ENCODE measurements at places on chromosomes 7 and 10.
A peak's percentile ranks its signal among the peaks of the same experiment; 100 is the strongest.

DNA sequence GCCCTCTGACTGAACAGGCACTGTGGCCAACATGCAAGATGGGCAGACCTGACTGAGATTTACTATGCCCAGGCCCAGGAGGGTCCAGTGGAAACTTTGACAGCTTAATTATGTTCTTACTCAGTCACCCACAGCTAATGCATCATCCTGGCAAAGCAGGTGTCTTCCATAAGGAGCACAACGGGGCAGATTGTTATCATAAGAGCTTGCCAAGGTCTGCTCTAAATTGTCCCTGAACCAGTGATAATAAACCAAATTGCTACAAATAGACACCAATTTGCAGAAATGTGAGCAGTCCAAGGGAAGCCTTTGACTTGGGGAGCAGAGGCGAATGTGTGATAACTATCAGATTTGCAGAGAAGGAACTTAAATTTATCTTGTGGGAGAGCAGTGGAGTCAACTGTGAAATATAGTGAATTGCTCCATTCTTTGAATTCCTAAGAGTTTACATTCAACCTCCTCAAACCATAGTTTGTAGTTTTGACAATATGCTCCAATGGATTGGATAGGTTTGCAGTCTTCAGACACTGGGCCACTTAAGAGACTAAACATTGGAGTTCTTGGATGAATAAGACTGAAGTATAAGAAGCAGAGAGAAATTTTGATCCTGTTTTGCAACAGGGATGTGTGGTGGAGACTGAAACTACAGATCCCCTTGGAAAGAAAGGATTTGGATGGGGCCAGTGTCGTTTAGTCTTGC lies 494.7 kb downstream of the CCSER2 start:
- DNase-seq: no peak

DNA sequence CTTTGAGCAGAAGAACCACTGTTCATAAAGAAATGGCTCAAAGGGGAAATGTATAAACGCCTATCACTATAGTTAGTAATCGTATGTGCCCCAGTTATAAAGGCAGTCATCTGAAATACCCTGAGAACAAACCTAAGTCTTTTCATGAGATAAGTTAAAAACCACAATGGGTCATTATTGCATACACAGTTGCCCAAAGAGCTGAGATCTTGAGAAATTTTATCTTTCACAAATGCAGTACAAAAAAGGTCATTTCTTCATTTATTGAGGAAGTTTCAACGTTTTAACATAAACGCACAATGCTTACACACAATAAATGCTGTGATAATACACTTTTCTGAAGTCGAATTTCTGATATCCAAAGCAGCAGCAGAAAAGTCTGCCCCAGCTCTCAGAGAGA lies 114.4 kb downstream of the MICU1 start:
- no peak for DNase-seq

- no peak for DNase-seq
Observed at GRCh38 chr7:21887779-21888178, 57.9 kb downstream of the CDCA7L start.

GRCh38 chr10:110820321-110820814 lies 51.4 kb upstream of the PDCD4 start:
- no peak for DNase-seq

GRCh38 chr10:129258283-129258923 lies 208.6 kb upstream of the MGMT start:
- DNase-seq: no peak

DNA sequence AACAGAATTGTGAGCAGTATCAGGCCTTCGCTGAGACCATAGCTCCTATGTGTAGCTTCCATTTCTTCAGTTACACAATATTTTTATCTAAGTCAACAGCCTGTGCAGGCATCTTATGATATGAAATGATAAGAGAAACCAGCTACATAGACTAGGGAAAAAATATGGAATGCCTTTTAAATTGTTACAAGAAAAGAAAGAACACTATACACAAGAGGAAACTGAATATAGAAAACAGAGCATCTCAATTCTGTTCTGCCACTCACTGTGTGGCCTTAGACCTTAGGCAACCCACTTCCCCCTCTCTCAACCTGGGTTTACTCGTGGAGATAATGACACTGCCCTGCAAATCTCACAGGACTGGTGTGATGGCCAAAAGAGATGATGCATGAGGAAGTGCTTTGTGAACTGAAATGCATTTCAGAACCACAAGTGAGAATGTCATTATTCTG lies 132.9 kb downstream of the LRRN3 start:
- no peak for DNase-seq

- no peak for DNase-seq
Observed at GRCh38 chr7:13563257-13563656, 426.2 kb downstream of the ETV1 start.

- DNase-seq: no peak
Observed at GRCh38 chr7:122883049-122883680, 3.1 kb downstream of the CADPS2 start.

DNA sequence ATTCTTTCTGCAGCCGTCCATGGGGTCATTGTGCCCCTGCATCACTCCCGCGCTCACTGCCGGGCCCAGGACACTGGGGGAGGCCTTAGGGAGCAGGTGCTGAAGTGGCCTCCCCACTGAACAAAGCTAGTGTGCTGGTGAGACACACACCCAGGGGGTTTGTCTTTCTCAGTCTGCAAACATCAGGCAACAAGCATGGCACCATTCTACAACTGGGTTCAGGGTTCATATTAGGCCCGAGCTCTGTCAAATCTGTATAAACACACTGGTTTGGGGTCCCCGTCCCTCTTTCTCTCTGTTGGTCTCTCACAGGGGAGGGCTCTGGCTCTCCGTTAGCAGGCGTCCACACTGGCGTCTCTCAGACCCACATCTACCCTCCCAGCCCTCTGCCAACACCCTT lies 11.1 kb upstream of the PPP2R2D start:
- DNase-seq: no peak

DNA sequence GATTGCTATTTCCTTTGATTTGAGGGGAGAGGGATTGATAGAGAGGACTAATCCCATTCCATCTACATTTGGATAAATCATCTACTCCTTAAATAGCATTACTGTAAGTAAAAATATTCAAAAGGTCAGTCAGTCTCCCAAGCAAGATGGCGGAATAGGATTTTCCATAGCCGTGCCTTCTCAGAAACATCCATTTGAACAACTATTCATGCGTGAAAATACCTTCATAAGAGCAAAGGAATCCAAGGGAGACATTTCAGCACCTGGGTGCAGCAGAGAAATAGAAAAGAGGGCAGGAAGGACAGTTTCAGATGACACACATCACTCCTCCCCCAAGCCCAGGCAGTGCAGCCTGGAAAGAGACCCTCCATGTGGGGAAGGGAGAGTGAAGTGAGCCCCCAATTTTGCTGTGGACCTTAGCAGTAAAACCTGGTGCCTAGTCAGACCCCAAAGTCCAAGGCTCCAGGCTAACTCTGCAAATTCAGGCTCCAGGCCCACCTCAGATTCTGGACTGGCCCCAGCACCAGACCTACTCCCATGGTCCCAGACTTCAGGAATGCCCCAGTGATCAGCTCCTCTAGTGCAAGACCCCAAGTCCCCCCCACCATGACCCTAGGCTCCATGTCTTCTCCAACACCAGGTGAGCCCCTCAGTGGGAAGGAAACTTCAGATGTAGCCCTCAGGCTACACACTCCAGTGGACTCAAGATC lies 104.3 kb upstream of the LANCL2 start:
- no peak for DNase-seq

DNA sequence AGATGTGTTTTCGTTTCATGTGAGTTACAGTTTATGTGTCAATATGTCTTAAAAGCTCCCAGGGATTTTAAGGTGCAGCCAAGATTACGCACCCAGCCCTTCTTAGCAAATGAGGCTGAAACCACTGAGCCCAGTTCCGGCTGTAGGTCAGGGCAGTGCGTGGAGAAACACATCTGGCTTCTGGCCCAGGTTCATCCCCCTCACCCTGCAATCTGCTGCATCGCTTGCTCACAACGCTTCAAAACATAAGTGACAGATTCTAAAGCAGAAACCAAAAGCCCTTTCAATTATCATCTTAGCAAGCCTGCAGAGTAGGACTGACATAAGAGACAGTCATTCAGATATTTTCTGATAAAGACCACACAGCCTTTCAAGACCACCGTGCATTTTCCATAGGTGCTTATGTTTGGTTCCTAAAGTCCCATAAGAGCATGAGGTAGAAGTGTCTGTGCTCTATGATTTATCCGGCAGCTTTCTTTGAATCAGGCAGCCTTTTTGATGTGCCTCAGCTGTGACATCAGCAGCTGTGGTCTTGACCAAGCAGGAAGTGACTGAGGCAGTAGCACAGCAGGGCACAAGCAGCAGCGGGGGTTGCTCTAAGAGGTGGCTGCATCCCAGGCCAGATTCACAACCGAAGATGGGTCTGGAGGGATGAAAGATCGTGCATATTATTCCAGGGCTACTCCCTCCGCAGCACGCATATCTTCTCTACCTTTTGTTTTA lies 72.1 kb upstream of the LYZL2 start:
- DNase-seq: no peak

DNA sequence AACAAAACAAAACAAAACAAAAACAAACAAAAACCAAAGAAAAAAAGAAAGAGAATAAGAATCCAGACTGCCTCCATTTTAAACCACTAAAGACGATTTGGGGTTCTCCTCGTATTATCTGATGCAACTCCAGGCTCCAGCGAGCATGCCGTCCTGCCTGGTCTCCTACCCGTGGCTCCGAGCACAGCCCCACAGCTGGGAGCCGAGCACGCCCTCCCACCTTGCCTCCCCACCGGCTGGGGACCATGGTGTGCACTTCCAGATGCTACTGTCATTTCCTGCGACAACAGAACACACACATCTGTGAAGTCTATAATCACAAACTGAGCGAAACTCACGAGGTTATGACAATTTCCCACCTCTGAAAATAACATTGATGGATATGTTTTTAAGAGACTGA lies 113.1 kb downstream of the ADARB2 start:
- no peak for DNase-seq

GRCh38 chr10:118563373-118563890 lies 32.0 kb downstream of the PRLHR start:
- DNase-seq: no peak

- no peak for DNase-seq
Observed at GRCh38 chr10:69893271-69893900, 91.7 kb downstream of the COL13A1 start.

- no peak for DNase-seq
Observed at GRCh38 chr7:109545686-109546085, 976.0 kb downstream of the DNAJB9 start.

GRCh38 chr7:35286422-35286821 lies 32.5 kb upstream of the TBX20 start:
- DNase-seq: no peak

- peak; percentile 69 for DNase-seq
Observed at GRCh38 chr10:128854963-128855362, 612.1 kb upstream of the MGMT start.

GRCh38 chr7:12456506-12456905 lies 52.8 kb upstream of the VWDE start:
- DNase-seq: peak; percentile 17

- peak; percentile 30 for DNase-seq
Observed at GRCh38 chr7:45098983-45099839, 10.4 kb upstream of the NACAD start.

GRCh38 chr7:71843676-71844075 lies 568.5 kb downstream of the CALN1 start:
- DNase-seq: no peak

DNA sequence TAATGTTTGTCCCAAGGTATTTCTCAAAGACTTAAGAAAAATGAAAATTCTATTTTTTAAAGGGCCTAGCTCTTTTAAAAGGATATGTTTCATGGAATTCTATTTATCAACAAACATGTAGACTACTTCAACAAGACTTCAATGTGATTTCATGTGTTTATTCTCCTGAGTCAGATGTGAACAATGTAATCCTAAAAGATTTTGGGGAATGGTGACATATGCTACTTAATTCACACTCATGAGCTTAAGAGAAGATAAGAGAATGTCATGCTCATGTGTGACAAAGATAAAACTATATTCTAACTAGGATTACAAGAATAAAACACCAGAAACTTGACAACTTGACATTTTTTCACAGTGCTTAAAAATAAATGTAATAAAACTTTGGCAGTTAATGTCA lies 127.5 kb downstream of the TES start:
- DNase-seq: no peak

DNA sequence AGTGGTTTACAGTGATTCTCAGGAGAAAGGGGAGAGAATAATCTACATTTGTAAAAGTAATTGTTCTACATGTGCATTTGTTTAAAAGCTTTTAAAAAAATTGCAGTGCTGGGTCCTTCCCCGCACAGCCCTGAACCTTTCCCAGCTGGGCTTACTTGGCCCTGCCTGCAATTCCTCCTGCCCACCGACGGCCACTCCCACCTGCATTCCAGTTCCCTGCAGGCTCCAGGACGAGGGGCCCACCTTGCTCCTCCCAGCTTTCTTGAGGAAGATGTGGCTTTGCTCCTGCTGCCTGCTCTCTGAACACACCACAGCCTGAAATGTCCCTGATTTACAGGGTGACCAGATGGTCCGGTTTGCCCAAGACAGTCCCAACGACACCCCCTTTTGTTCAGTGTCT lies 222.7 kb downstream of the PRPF18 start:
- peak; percentile 74 for DNase-seq

GRCh38 chr10:83724471-83725241 lies 414.7 kb upstream of the GHITM start:
- DNase-seq: no peak

GRCh38 chr10:95880704-95881103 lies 27.1 kb upstream of the CC2D2B start:
- DNase-seq: no peak

GRCh38 chr7:464454-465401 lies 54.9 kb downstream of the PDGFA start:
- no peak for DNase-seq

DNA sequence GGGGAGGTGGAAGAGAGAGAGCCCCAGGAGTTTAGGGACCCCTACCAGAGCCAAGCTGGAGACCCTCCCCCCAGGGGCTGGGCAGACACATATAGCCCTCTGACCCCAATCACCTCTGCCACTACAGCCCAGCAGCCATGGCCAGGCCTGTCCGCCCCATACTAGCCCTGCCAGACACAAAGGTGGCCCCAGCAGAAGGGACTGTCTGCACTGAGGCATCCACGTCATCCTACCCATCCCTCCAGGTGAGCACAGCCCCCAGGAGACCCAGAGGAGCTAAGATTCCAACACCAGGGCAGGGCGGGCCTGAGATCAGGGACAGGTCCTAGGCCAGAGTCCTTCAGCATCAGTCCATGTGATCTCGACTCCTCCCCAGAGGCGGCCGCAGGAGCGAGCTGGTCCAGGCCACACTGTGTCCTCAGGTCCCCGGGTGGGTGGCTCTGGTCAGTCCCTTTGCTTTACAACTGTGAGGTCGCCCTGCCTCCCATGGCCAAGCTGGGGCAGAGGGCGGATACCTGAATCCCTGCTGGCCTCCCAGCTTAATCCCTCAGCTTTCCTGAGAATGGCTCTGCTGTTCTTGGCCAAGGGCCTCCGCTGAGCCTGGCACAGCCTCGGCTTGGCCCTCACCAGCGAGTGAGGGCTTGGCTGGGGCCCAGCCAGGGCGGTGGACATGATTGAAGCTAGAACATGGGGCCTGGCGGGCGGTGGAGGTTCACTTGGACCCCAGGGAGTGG lies 14.3 kb upstream of the ELN start:
- DNase-seq: no peak

DNA sequence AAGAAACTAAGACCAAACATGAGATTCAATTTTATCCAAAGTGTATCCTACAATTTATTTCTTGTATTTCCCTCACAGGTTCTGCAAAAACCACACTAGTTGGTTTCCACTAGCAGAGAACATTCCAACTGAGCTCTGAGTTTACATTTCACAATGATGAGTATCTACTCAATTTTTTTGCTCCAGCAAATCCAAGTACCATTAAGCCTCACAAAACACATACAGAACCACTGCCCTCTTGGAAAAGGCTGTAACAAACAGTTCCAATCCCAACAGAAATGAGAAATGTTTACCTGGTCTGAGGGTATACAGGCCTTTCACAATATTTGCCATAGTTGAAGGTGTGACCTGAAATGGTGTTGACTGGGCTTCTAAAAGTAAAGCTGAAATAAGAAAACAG lies 59.9 kb downstream of the CACUL1 start:
- no peak for DNase-seq
